ENCODE measurements at places on chromosomes 12 and 14.
A peak's percentile ranks its signal among the peaks of the same experiment; 100 is the strongest.

- no peak for DNase-seq
Observed at GRCh38 chr12:94650143-94651056, at the start of gene TMCC3. Gene TMCC3 (minus strand): TSS chr12:94650557. CDS start chr12:94650430, 127 bp downstream.

- peak; percentile 58 for DNase-seq
Observed at GRCh38 chr12:77133566-77133965, 68.2 kb upstream of the E2F7 start.

GRCh38 chr12:3728686-3729085 lies 24.2 kb downstream of the CRACR2A start:
- peak; percentile 33 for DNase-seq

DNA sequence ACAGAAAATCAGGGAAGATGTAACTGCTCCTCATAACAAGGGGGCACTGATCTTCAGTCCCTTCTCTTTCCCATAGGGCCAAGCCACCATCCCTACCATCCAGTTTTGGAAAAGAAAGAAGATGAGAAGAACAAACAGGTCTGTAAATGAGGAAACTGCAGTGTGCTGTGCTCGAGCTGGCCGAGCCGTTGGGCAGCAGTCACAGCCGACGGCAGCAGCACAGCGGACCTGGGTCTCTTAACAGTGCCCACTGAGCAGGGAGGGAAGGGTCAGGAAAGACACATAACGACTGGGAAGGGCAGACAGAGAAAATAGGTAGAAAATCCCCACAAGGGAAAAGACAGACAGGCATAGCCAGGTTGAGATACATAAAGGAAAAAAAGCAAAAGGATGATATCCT lies 38.2 kb downstream of the BDKRB1 start:
- no peak for DNase-seq

DNA sequence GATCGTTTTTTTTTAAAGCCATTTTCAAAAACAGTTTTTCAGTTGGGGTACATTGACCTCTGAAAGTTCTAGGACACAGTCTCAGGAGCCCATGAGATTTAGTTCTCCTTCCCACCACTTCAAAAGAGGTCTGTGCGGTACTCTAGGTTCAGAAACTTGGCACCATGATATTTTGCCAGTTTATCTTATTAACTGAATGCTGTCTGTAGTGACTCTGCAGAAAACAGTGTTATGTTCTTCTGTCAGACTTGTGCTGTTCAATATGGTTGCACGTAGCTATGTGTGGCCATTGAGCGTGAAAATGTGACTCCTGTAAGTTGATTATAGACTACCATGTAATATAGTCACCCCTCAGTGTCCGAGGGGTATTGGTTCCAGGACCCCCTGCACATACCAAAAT lies 35.9 kb downstream of the CRADD start:
- no peak for DNase-seq

DNA sequence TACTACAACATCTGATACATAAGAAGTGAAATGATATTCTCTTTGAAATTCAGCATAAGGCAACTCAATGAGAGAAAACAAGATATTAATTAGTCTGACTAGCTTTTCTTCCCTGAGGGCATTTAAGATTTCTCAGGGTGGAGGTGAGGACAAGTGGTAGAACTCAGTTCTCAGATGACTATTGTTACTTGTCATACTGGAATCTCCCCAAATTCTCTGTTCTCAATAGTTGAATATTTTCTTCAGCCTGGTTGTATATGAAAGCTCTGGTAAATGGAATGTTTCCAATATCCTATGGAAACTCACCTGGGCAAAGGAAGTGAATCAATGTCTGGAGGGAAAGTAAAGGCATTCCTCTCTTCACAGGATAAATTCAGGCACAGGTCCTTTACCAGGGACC lies 18.2 kb upstream of the ITGA5 start:
- DNase-seq = no peak

GRCh38 chr12:5807514-5808219 lies 137.4 kb downstream of the ANO2 start:
- DNase-seq = no peak

DNA sequence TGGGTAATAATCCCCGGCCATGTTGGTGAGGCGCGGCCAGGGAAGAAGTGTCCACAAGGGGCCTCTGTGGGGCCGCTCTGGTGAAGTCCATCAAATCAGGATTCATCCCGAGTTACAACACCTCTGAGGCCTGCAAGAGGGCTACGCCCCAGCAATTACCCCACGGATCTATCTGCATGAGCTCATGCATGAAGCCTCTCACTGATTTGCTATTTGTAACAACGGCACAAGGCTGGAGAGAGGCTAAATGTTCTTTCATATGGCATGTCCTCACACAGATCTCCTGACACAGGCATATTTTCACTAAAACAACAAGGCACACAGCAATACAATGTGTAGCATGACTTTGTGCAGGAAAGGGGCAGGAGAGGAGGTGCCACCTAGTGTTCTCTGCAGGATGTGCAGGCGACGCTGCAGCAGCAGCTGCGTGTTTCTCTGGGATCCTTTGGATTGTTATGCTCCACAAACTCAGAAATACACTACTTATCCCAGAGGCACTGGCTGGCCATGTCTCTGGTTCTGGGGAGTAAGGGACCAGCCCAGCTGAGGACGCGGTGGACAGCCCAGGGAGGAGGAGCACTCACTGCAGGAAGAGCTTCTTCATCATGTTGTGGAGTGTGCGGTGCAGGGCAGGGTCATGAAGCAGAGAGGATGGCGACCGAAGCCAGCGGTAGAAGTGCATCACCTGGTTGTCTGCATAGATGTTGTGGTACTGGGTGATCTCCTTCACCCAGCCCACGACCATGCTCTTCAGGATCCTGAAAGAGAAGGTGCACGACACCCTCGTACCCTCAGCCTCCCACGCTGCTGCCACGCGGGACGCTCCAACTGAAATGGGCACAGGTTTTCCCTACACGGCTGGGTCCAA lies 20.2 kb downstream of the P2RX2 start:
- peak; percentile 61 for DNase-seq

- no peak for DNase-seq
Observed at GRCh38 chr12:47317175-47317915, 237.6 kb upstream of the AMIGO2 start.

DNA sequence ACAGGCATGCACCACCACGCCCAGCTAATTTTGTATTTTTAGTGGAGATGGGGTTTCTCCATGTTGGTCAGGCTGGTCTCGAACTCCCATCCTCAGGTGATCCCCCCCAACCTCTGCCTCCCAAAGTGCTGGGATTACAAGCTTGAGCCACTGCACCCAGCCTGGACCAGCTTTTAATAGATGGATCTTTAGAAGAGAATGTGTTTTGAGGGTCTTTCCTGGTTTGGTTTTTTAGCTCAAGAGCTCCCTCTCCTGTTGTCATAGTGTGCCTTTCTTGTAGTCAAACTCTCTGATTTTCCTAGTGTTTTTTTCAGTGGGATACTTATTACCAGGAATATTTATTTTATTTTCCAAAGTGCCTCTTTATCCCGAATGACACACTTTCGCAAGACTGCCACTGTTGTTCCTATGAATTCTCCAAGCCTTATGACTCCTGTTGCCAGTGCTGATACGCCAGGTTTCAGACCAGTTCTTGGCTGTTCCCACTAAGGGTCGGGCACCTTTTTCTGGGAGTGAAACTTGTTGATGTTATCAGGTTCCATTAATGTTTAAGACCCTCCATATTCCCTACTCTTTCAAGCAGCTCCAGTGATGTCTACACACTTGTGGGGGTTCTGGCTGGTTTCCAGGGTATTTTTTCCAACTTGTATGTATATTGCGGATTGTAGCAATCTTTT lies 31.5 kb upstream of the LIMA1 start:
- DNase-seq = peak; percentile 43

DNA sequence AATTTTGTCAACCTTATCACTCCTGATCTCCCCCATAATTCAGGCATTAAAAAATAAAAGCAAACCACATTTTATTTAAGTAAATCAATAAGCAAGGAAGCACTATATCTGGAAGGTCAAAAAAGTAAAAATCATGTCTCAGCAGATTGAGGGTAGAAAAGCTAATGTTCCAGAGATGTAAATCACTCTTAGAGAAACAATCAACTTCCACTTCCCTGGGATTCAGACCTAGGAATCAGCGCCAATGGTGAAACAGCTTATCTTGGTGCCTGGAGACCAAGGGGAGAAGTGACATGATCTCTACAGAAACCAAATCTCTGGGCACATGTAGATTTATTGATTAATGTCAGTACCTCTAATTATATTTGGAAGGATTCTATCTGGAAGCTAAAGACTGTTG lies 10.9 kb upstream of the SNX6 start:
- no peak for DNase-seq

DNA sequence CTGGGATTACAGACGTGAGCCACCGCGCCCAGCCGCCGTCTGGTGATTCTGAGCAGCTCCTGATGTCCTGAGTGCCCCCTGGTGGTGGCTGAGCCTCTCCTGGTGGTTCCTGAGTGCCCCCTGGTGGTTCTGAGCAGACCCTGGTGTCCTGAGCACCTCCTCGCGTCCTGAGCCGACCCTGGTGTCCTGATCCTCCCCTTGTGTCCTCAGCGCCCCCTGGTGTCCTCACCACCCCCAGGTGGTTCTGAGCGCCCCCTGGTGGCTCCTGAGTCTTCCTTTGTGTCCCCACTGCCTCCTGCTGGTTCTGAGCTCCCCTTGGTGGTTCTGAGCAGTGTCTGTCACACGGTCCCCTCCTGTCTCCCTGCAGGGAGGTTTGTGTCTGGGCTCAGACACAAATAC lies 1304.9 kb downstream of the TMEM121 start:
- DNase-seq = no peak

DNA sequence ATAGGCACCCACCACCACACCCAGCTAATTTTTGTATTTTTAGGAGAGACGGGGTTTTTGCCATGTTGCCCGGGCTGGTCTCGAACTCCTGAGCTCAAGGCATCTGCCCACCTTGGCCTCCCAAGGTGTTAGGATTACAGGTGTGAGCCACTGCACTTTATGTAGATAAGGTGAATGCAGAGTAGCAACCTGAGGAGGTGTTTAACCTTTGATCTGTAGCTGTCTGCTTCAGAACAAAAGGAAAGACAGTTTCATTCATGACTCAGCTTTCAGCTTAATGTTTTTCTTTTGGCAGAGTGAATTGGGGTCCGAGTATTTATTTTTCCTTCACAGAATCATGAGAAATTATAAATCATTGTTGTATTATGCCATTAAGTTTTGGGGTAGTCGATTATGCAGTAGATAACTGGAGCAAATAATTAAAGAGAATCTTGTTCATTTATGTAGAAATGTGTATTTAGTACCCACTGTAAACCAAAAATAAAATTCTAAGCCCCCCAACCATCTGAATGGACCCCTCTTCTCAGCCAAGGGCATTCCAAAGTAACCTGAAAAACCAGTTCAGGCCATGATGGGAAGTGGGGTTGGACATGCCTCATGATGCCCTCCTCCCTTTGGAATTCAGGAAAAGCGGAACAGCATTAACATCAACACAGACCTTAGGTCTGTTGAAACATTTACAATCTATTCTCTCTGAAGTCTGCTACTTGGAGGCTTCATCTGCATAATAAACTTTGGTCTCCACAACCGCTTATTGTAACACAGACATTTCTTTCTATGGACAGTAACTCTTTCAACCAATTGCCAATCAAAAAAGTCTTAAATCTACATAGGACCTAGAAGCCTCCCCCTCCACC lies 10.7 kb upstream of the STX2 start:
- DNase-seq = no peak

DNA sequence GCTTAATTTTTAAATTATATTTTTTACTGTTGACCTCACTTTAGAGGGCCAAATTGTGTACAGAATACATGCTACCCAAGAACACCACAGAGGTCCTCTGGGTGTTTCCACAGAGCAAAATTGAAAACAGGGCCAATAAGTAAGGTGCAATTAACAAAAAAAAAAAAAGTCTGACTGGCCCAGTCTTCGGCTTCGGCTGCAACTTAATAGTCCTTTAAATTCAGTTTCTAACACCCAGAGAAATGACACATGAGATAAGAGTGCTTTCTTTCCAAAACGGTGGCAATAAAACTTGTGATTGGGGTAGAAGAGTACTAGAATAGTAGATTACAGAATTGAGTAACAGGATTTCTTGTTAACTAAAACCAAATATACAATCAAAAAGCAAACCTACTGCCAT lies 81.3 kb downstream of the MED13L start:
- DNase-seq = no peak

DNA sequence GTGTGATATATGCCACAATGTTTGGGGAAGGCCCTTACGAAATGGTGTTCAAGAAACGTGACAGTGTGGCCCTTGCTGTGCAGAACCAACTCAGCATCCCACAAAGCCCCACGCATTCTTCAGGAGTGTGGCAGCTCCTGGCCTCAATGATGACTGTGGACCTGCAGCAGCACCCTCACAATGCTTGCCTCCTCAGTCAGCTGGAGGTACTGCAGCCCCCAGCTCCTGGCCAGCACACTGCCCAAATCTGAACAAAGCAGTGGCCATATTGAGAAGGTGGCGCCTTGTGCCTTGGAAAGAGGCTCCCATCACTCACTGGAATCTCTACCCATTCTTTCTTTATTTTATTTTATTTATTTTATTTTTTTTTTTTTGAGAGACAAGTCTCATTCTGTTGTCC lies 10.4 kb downstream of the POLE2 start:
- DNase-seq = no peak

DNA sequence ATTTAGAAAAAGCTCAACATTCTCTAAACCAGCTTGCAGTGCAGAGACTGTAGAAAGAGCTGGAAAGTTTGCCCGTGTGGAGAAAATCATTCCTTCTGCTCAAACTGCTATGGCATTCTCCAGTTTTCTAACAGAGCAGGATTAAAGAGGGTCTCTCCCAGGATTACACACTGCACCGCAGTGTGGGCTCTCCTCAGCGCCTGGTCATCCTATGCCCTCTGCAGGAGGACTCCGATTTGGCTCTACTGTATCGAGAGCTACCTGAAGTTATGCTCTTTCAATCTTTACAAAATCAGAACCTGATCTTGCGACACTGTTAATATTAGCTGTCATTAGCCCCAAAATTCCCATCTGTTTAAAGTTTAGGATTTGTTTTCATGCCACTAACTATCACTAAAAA lies 33.0 kb downstream of the BHLHE41 start:
- no peak for DNase-seq

- DNase-seq = no peak
Observed at GRCh38 chr12:106317406-106318082, 15.0 kb downstream of the TCP11L2 start.

DNA sequence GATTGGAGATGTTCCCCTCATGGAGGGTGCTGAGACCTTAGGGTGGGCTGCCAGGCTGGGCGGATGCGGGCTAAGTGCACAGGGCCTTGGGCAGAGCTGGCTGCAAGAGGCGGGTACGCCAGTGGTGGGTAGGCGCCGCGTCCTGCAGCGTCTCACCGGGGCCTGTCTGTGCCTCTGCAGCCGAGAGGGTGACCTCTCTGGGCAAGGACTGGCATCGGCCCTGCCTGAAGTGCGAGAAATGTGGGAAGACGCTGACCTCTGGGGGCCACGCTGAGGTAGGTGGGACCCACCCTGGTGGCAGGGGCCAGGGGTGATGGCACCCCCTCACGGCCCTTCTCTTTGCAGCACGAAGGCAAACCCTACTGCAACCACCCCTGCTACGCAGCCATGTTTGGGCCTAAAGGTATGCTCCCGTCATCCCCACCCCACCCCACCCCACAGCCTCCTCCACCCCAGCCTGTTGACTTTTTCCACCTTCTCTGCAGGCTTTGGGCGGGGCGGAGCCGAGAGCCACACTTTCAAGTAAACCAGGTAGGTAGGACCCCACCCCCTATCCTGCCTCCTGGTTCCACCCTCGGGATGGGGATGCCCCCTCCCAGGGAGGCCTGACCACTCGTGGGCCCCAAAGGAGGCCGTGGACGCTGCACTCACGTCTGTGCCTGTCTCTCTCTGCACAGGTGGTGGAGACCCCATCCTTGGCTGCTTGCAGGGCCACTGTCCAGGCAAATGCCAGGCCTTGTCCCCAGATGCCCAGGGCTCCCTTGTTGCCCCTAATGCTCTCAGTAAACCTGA lies 1.5 kb downstream of the CRIP1 start:
- no peak for DNase-seq

GRCh38 chr12:7073946-7074345 lies 13.4 kb downstream of the C1S start:
- peak; percentile 0 for DNase-seq
